ENCODE measurements at places on chromosomes 5 and 9.

- DNase-seq = no peak
Observed at GRCh38 chr5:123359454-123360200, 63.6 kb downstream of the CEP120 start.

DNA sequence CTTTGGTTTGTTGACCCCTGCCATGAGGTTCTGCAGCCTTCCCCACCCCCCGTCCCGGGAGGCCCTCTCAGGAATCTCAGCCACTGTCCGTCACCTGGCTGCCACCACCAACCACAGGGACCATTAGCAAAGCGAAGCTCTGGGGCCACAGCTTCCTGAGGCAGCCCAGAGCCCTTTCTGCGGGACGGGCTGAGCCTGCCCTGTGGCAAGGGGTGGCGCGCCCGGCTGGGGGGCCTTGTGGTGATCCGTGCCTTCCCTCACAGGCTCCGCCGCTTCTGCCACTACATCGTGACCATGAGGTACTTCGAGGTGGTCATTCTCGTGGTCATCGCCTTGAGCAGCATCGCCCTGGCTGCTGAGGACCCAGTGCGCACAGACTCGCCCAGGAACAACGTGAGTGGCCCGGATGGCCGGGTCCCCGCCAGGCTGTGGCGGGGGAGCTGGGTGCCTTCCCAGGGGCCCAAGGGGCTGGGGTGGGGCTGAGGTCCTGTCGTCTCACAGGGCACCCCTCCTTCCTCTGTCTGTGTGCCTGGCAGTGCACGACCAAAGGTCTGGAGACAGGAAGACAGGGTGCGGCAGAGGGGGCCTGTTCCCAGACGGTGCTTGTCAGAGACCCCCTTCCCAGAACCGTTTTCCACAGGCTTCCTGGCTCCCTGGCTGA, 169.2 kb downstream of the CACNA1B start:
- DNase-seq = no peak

DNA sequence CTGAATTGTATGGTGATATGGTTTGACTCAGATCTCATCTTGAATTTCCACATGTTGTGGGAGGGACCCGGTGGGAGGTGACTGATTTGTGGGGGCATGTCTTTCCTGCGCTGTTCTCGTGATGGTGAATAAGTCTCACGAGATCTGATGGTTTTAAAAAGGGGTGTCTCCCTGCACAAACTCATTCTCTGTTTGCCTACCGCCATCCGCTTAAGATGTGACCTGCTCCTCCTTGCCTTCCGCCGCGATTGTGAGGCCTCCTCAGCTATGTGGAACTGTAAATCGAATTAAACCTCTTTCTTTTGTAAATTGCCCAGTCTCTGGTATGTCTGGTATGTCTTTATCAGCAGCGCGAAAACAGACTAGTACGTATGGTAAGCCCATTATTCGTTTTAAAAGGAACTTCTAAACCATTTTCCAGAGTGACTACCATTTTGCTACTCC, 48.7 kb downstream of the SLC36A1 start:
- no peak for DNase-seq

GRCh38 chr5:145237843-145238242, 597.3 kb downstream of the PRELID2 start:
- DNase-seq = no peak

GRCh38 chr5:127754706-127755105, 51.5 kb downstream of the CCDC192 start:
- DNase-seq = no peak

DNA sequence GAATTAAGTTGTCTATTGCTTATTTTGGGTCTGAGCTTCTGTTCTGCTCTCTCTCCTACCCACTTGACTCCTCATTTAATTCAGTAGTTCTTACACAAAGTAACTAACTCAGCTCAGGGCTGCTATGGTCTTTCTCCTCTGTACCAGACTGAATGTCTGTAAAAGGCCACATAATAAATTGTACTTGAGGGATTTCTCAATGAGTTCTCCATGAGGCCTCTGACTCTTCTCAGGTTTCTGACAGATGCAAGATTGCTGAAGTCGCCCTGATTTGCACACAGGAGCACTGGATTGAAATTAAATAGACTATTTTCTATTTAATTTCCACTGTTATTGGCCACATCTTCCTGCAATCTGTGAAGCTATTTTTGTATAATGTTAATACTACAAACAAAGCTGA, 2.9 kb downstream of the IQGAP2 start:
- DNase-seq = no peak

DNA sequence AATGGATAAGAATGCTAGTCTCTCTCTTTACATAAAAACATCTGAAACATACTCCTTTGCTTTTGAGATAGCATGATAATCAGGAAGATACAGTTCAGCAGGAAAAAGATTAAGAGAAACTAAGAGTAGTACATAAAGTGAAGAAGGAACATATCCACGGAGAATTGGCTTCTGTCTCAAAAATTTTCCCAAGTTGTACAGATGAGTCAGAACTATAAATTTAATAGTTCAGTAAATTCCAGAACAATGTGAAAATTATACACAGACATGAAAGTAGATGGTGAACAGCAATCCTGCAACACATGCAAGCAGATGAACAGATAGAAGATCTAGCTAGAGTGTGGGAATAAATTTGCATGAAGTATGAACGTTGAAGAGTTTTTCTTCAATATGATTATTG, 691.4 kb upstream of the RIOK2 start:
- no peak for DNase-seq

- DNase-seq = no peak
Observed at GRCh38 chr9:134548618-134549017, 93.0 kb upstream of the COL5A1 start.

- DNase-seq = no peak
Observed at GRCh38 chr5:129459777-129460671, at the start of gene ADAMTS19. Gene ADAMTS19, plus strand, starts transcription at chr5:129460298. Its CDS starts 94 bp downstream, at chr5:129460392.

DNA sequence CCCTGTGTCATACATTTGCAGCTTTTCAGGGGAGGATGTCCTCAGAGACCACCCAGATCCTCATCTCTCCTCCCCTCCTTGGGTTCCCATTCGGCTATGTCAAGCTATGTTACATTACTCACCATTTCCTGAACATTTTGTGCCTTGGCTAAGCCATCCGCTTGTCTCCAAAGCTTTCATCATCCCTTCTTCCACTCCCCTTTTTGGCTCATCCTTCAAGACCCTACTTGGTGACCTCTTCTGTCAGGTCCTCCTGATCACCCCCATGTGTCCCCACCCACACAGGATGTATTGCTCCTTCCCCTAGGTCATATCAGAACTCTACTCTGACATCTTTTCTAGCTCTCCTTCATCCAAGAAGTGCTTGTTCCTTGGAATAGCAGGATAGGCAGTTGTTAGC, 81.8 kb downstream of the BOD1 start:
- no peak for DNase-seq

GRCh38 chr5:102937894-102938293, 182.0 kb downstream of the GIN1 start:
- no peak for DNase-seq

DNA sequence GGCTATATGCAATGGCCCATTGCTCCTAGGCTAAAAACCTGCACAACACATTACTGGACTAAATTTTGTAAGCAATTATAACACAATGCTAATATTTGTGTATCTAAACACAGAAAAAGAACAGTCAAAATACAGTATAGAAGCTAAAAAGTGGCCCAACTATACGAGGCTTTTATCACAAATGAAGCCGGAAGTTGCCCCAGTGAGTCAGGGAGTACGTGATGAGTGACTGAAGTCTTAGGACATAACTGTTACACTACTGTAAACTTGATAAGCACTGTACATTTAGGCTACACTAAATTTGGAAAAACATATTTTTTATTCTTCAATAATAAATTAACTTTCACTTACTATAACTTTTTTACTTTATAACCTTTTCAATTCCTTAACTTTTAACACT, 105.2 kb upstream of the PRR16 start:
- DNase-seq = no peak

- no peak for DNase-seq
Observed at GRCh38 chr9:108857572-108857971, 1.8 kb upstream of the ACTL7B start.

DNA sequence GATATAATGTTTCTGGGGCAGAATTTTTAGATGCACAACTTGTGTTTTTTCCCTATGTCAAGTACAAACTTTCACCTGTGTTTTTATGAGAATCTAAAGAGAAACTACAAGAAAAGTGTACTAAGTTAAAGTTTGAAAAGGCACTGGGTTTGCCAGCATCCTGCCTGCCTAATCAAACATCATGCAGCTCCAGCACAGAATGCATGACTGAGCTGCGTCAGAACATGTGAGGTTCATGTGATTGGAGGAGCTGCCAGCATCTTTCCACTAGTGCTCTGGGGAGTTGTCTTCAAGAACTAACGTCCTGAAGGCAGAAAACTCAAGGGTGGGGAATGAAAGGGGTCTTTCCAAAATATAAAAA, 46.1 kb upstream of the RIC1 start:
- DNase-seq = no peak

DNA sequence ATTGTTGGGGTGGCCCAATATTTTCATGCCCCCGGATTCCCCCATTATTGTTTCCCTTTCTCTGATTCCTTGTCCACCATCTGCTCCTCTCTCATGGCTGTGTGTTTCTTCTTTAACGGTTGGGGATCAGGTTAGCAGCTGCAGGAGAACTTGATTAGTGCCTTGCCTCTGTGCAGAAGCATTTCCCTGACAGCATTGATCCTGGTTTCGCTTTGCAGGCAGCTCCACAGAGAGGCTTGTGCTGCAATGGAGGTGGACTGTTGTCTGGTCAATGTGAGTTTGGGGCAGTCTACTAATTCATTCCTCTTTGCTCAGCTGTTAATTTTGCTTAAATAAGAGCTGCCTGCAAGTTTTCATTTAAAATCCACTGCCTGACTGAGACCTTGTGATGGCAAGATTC, 32.5 kb upstream of the SSBP2 start:
- no peak for DNase-seq

DNA sequence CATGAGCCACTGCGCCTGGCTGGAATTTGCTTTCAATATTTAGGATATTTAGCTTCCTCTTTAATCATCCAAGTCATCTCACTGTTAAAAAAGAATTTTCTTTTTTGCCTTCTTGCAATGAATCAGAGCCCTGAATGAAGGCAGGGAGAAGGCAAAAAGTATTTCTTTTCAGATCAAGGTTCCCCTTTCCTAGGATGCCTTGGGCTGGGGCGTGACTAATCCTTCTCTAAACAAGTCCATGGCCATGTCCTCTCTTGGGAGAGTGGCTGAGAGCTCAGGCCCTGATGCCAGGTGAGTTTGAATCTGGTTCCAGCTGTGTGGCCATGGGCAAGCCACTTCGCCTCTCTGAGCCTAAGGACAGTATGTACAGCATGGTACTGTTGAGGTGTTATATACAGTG, 84.8 kb upstream of the NEURL1B start:
- no peak for DNase-seq

- no peak for DNase-seq
Observed at GRCh38 chr5:65015767-65016166, 247.0 kb downstream of the CWC27 start.

DNA sequence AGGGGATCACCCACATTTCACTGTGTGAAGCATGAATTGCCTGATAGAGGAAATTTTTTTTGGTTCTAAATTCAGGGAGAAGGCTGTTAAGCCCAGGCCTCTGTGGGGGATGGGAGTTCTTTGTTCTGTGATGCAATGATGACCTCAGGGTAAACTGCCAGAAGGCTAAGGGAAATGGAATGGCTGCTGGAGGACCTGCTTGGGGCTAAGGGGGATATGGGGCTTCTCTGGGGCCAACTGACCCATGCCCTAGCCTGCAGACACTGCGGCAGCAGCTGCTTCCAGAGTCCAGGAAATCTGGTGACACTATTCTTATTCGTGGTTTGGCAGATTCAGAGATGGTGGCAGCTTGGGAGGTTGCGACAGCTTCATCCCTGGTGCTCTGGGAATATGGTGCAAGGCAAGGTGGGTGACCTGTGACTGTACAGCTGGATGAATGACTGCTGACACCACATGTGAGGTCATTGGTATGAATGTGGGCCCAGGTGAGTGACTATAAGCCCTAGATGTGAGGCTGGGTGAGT, 30.3 kb downstream of the VCP start:
- no peak for DNase-seq

- DNase-seq = no peak
Observed at GRCh38 chr5:138953387-138954256, 78.5 kb upstream of the LRRTM2 start.

GRCh38 chr5:146993876-146994530, 115.4 kb upstream of the PPP2R2B start:
- no peak for DNase-seq

GRCh38 chr9:16028548-16028947, 475.7 kb downstream of the CCDC171 start:
- DNase-seq = no peak

DNA sequence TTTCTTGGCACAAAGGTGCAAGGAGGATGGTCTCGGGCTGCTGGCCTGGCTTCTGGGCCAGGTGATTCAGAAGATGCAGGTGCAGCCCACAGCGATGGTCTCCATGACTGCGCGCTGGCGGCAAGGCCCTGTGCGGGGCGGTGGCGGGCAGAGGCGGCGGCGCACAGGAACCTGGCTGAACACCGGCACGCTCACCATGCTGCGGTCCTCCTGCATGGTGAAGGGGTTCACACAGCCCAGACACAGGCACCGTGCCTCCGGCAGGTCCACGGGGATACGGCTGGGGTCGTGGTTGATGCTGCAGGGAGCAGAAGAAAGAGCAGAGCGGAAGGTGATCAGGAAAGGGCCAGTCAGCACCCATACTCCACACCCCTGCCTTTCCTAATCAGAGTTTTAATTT, 4.8 kb downstream of the IL17B start:
- DNase-seq = no peak

- DNase-seq = no peak
Observed at GRCh38 chr5:136028782-136029742, at the start of gene TGFBI. Gene TGFBI, plus strand, starts transcription at chr5:136028988. Its CDS starts 68 bp downstream, at chr5:136029056.

DNA sequence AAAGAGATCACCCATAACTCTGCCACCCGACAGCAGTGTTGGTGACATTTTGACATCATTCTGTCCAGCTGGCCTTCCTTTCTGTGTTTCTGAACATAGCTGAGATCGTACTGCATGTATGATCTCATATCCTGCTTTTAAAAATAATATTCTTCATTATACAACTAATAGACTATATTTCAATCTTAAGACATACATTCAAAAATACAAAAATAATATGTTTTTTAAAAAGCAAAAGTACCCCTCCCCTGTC, 47.7 kb upstream of the RPL26L1 start:
- DNase-seq = no peak

DNA sequence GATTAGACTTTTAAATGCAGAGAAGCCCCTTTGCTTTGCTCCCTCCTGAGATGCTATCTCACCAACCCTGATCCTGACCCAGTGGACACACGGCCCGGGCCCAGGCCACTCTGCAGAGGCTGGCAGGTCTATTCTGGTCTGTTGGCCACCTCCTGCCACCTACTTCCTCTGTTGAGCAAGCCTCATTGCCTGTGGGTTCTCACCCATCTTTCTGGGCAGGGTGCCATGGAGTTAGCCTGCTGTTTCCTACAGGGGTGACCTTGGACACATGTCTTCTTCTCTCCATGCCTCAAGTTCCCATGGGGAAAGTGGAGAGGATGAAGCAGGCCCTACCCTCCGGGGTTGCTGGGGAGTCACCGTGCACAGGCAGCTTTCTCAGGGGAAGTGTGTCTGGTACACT, 266.2 kb upstream of the IRX1 start:
- no peak for DNase-seq

Data from esophagus squamous epithelium (tissue), 5 donors.